ENCODE measurements at places on chromosomes 4 and X. TPM values are rescaled to one million over a fixed set of nuclear protein-coding genes. Genes with fewer than 3 reads are reported as not detected.

The CXCL13 gene
- total RNA-seq = not detected

The C4orf17 gene
- not detected for total RNA-seq

The TRPC3 gene
- total RNA-seq = 1.3 TPM

The ARR3 gene
- not detected for total RNA-seq

The RNF113A gene
- 10.1 TPM for total RNA-seq

The EGFL6 gene
- total RNA-seq = 0.60 TPM

The PNCK gene
- total RNA-seq = 4.9 TPM

The BMPR1B gene
- total RNA-seq = 13.9 TPM

The AWAT2 gene
- total RNA-seq = not detected

The SLC26A1 gene
- 0.45 TPM for total RNA-seq

The KCNE5 gene
- total RNA-seq = 0.24 TPM

The ARHGAP36 gene
- not detected for total RNA-seq

The NWD2 gene
- not detected for total RNA-seq

The TCEAL6 gene
- 0.55 TPM for total RNA-seq

The NLGN3 gene
- 4.5 TPM for total RNA-seq

The HS6ST2 gene
- 0.06 TPM for total RNA-seq

The FHIP1A gene
- 2.8 TPM for total RNA-seq

The LUZP4 gene
- total RNA-seq = not detected

The GLRA3 gene
- not detected for total RNA-seq

The AFM gene
- total RNA-seq = not detected

Measured in aorta (tissue), 5 donors.